T-helper 9 cell (primary cell): ENCODE measurements at places on chromosomes 1 and 21.

GRCh38 chr1:51990478-51990965 is at the start of gene RAB3B:
RAB3B (minus strand) TSS chr1:51990700; CDS start chr1:51977117, 13,583 bp downstream.
- DNase-seq, result peak; percentile 60

DNA sequence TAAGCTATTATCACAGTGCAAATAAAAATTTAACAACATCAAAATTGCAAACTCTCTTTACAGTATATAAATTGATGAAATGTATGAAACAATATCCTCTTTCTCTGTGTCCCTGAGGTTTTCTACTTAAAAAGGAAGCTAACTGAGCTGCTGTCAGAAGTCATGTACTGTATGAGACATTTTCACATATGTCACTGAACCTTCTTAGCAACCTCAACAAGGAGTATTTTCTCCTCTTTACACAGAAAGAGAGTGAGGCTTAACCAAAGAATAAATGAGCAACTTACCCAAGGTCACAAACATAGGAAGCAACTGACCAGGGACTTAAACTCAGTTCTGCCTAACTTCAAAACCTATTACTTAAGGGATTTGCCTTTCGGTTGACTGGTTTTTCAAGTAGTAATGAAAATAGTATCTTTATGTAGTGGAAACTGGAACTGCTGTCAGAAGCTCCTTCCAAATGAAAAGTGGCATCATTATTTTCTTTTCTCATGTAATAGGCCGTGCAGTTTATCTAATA is 288.9 kb downstream of the LRRIQ3 start:
- no peak for DNase-seq

DNA sequence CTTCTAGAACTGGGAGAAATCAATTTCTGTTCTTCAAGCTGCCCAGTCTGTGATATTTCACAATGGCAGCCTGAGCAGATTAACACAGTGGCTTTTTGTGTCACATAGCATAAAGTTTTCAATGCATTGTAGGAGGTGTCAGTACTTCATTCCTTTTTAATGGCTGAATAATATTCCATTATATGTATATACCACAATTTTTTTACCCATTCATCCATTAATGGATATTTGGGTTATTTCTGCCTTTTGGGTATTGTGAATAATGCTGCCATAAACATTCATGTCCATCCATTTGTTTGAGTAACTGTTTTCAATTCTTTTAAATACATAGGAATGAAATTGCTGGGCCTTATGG is 191.5 kb downstream of the SETD4 start:
- DNase-seq, result no peak

- no peak for DNase-seq
Measured at GRCh38 chr1:98373056-98373455, 288.5 kb upstream of the SNX7 start.

- DNase-seq, result no peak
Measured at GRCh38 chr1:23798662-23799142, 1.9 kb downstream of the GALE start.

DNA sequence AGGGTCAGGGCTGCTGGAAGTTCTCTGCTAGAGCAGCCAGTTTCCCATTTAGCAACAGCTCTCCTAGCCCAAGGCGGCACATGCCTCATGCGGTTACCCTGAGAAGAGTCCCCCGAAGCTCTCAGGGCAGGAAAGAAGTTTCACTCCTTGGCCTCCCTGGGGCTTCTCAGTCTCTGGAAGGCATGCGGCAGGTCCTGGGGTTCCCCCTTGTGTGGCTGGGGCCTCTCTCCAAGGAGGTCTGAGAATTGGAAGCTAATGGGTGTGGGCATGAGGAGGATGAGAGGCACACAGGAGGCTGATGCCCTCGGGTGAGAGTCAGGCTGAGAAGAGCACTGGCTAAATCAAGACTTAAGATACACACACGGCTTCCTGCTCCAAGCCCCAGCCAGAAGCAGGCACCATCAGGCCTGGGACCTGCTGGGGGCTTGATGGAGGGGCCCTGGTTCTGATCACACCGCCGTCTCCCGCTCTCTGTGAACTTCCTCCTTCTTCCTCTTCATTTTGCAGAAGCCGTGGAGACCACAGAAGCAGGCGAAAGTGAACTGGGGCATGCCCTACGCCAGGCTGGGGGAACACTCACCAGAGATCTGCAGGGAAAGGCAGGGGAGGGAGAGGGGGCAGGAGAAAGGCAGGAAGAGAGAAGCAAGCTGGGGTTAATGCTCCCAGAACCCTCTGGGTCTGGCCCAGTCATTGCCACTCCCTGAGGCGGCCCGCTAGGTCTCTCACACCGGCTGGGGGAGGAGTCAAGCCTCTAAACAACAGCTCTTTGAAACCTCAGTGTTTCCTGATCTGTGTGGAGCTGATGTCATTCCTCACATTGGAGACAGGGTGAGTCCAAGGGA is 15.1 kb downstream of the BLACAT1 start:
- DNase-seq, result peak; percentile 44

- no peak for DNase-seq
Measured at GRCh38 chr1:247204177-247204647, 32.4 kb upstream of the ZNF124 start.

DNA sequence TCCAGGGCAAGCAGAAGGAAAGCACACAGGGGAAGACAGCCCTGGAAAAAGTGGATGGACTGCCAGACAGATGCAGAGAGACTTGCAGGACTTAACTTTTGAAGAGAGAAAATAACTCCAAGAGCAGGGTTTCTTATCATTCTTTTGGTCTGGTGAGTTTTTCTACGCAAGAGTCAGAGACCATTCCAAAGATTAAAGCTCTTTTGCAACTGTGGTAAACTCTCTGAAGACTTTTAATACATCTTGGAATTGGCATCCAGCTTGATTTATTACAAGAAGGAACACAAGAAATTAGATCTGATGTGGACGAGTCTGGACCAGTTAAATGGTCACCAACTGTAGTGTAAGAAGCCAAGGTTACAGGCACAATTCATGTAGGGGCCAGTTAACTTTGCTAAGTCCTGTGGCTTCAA is 153.4 kb downstream of the SIPA1L2 start:
- DNase-seq, result no peak

- DNase-seq, result no peak
Measured at GRCh38 chr1:82421782-82422181, 621.0 kb downstream of the ADGRL2 start.

DNA sequence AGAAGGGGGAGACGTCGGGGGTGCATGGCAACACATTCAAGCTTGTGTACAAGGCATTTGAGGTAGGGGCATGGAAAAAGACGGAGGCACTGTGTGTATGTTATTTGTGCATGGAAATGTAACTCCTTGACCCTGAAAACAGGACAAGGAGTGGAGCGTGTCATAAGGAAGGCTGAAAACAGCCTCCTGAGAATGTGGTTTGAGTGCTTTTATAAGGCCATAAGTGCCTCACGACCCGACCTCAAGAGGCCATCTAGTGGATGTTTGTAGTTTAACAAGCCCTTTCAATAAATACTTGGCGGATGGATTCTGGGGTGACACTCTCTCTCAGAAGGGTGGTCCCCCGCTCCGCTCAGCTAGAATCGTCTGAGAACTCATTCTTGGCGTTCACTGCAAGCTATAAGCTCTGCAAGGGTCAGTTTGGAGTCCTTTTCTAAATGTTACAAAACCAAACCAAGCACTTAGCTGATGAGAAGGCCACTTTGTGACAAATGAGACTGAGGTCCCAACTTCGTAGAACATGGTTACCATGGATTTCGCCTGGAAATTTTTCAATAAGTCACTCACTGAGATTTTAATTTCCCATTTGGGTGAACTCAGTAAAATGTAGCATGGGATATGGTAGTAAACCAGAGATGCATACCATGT is 38.8 kb upstream of the CLCA4 start:
- no peak for DNase-seq

DNA sequence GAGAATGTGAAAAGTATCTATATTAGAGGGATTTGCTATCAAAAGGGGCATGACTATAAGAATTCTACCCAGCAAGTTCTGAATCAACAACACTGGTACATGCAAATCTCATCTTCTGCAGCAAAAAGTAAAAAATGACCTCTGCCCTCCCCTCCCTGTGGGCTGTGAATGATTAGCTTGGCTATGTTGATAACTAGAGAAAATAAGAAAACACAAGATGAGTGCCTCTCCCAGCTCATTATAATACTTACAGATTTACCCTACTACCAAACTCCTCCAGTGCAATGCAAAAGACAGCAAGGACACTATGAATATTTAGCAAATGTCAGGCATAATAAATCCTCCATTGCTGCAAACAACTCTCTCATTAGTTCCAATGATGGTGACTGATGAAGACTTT is 102.4 kb downstream of the SLC45A1 start:
- DNase-seq, result no peak

DNA sequence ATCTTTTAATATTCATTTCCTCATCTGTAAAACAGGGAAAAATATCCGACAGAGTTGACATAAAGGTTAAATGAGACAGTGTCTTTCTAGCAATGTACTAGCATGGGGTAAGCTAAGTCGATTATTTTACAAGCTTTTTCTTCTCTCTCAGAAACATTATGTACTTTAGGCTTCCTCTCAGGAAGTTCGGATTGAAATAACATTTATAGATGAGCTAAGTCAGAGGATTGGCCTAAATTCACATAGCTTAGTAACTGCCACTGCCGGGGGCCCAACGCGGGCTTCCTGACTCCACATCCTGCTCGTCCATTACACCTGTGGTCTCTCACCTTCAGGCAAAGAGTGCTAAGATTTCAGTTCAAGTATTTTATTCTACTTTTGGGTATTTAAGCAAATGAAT is 462.3 kb upstream of the NFIA start:
- no peak for DNase-seq

GRCh38 chr1:158149577-158150269 is 31.0 kb upstream of the CD1D start:
- DNase-seq, result peak; percentile 46
